Activated T-helper 1 cell treated with anti-CD3 and anti-CD28 coated beads, Interleukin-2, amount 50 U/mL, for 16 hours (primary cell): ENCODE measurements at places on chromosomes 5 and 9.

- no peak for DNase-seq
Observed at GRCh38 chr5:18544421-18544820, 910.2 kb downstream of the TAF11L14 start.

GRCh38 chr9:116209414-116210116 lies 56.0 kb downstream of the PAPPA start:
- DNase-seq = no peak

- no peak for DNase-seq
Observed at GRCh38 chr5:74120585-74120984, 494.6 kb downstream of the ARHGEF28 start.

- no peak for DNase-seq
Observed at GRCh38 chr5:155746367-155747038, 580.5 kb upstream of the SGCD start.

- DNase-seq = no peak
Observed at GRCh38 chr5:58244819-58245475, 214.9 kb downstream of the PLK2 start.

- DNase-seq = no peak
Observed at GRCh38 chr5:111374380-111374779, 138.0 kb downstream of the STARD4 start.

DNA sequence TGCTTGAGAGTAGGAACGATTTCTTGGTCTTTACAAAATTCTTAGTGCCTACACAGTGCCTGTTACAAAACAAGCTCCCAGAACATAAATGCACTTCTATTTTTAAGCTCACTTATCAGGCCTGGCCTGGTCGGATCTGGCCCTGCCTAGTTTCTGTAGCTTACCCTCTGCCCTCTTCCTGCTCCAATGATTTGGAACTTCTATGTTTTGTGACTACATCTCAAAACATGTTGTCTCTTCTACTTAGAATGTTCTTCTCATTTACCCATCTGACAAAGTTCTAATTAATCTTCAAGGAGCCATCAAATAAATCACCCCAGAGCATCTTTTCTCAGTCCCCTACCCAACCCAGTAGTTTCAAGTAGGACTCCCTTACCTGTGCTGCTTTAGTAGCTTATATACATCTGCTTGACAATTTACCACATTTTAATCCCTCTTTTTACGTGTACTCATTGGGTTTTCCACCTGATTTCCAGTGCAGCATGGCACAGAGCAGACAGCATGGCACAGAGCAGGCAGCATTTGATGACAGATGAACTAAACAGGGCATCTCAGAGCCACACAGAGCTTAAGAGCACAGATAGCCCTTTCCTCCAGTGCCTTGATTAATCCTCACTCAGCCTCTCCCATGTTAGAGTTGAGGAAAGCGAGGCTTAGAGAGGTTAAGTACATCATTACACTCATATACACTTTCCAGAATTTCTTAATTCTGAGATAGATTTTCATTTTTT lies 171.9 kb downstream of the MAPKAP1 start:
- DNase-seq = no peak

GRCh38 chr5:95283022-95283615 lies 1.8 kb downstream of the MCTP1 start:
- no peak for DNase-seq

- no peak for DNase-seq
Observed at GRCh38 chr9:2798423-2798822, 45.5 kb downstream of the PUM3 start.

- no peak for DNase-seq
Observed at GRCh38 chr5:177435847-177436536, 9.5 kb downstream of the GRK6 start.

- no peak for DNase-seq
Observed at GRCh38 chr5:73748510-73749400, 122.8 kb downstream of the ARHGEF28 start.

- DNase-seq = no peak
Observed at GRCh38 chr5:150468206-150468605, 18.7 kb upstream of the RPS14 start.

DNA sequence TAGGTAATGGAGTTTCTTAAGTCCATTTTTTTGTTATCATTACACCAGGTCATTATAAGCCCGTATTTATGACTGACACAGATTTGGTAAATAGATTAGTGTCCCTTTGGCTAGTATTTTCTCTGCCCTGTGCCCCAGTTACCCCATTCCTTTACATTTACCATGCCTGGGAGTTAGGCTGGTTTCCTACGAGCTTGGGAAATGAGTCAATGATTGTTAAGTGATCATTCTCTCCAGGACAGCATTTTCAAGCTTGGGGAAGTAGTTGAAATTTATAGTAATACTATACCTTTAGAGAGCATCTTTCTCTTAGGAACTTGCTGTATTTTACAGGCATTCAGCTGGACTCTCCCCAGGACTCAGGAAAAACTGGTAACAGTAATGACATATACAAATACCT lies 573.1 kb downstream of the TLE4 start:
- no peak for DNase-seq

DNA sequence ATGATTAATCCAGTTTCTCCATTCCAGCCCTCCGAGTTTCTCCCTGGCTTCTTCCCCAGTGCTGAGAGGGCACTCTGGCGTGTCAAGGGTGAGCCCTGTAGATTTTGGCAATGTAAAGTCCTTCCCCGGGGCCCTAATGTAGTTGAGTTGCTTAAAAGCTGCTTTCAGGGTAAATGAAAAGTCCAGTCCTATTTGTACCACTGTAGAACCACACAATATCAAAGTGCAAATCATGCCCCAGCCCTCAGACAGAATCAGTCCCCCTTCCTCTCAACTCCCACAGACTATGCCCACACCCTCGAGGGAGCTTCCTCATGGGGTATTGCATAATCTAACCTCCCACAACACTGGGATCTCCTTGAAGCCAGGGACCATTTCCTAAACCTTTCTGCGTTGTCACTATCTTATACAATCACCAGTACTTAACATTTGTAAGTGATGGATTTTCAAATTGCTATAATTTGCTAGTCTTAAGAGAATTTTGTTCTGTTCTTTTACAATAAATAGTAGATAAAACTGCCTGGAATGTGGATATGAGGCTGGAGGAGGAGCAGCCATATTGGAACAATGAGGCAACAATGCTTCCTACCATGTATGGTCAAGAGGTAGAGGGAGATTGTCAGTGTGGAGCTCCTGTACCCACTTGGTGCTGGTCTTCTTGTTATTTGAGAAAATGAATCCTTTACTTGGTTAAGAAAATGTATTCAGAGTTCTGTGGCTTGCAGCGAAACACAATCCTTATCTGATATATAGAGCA lies 34.4 kb downstream of the ZNF366 start:
- DNase-seq = no peak

DNA sequence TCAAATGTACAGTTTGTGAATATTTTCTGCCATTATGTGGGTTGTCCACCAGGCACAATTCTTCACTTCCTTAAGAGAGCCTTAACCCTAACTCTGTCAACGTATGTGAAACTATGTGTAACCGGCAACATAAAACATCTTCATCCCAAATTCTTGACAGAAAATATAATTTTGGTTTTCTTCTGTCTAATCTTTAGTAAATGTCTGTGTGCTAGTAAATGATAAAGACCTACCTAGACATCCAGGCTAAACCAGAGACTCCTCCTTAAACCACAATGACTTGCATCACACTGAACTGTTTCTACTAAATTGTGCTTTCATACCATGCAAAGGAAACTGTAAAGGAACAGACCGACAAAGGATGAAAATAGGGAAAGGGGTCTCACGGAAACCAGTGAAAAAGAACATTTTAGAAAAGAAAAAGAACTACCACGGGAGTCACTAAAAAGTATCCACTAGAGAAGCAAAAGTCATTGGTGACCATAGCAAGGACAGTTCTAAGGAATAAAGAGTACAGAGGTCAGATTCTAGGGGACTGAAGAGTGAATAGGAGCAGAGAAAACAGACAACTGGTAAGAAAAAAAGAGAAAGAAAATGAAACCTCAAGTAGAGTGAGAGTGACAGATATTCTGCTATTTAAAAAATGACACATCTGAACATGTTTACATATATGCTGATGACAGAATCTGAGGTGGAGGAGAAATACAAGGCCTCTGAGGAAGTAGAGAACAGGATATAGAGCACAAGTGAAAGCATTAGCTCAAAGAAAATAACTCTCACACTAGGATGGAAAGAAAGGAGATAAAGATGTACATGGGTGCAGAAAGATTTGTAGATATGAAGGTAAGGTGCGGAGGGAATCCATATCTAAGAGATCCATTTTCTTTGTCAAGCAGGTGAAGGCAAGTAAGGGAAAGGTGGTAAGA lies 49.4 kb downstream of the FNIP1 start:
- no peak for DNase-seq

- DNase-seq = no peak
Observed at GRCh38 chr9:88197781-88198340, 59.6 kb upstream of the SPATA31C2 start.
